Progenitor cell of endocrine pancreas (in vitro differentiated cells): ENCODE measurements at places on chromosomes 16 and 17. TPM values are rescaled to one million over a fixed set of nuclear protein-coding genes. Genes with fewer than 3 reads are reported as not detected.
A peak's percentile ranks its signal among the peaks of the same experiment; 100 is the strongest.

- no peak for DNase-seq
Observed at GRCh38 chr16:68079626-68080344, 5.4 kb upstream of the NFATC3 start.

DNA sequence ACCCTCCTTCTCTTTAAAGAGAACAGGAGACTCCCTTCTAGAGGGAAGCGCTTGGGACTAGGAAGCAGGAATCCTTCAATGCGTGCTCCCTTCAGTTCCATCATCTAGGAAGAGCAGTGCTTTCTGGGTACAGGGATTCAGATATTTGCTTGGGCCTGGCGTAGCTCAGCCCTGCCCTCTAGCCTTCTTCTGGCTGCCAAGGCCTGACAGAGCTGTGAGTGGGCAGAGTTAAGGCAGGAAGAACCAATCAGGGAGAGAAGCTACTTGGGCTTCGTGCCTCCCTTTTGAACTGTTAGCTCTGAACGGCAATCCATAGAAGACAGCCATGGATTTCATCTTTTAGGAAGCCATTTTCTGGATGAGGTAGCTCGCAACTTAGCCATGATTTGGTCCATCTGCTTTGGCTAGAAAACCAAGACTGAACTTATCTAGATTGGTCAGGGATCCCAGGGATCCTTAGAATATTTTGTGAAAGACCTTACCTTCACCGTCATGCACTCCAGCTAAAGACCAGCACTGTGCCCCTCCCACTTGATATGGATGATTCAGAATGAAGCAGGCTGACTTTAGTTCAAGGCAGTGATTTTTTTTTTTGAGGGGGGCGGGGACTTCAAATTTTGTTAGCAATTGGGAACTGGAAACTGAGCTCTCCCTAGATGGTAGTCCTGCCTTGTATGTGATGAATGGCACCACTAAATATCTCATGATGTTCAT, 2.5 kb upstream of the CORO6 start:
- no peak for DNase-seq

GRCh38 chr16:88456356-88457292, 3.5 kb downstream of the ZFPM1 start:
- DNase-seq: no peak

SECTM1 gene
- total RNA-seq: not detected in 2 replicates

NATD1 gene
- 13.5 TPM in 2 replicates for total RNA-seq

- no peak for DNase-seq
Observed at GRCh38 chr17:32348483-32348800, 1.5 kb upstream of the ZNF207 start.

GRCh38 chr17:73132085-73132492, 32.7 kb upstream of the SSTR2 start:
- no peak for DNase-seq

PMP22 gene
- total RNA-seq: 0.93 and 1.2 TPM in 2 replicates

DNA sequence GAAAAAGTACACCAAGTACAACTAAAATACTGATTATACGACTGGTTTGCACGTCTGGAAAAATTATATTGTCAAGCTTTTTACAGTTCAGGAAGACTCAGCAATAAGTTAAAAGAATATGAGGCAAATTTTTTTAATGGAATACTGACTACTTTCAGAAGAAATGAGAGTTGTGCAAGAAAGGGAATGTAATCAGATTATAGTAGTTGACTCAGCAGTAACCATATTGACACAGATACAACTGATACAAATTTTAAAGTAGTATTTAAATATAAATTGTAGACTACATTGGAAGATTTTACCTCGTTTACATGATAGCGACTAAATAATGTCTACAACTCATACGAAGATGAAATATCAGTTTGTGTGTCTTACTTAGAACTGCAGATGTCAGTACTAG, 16.7 kb downstream of the ASGR2 start:
- DNase-seq: no peak

GRCh38 chr17:80169784-80170500, at the start of gene CARD14:
Gene CARD14, plus strand, starts transcription at chr17:80170030. Its CDS starts 11,409 bp downstream, at chr17:80181439.
- DNase-seq: no peak

DNA sequence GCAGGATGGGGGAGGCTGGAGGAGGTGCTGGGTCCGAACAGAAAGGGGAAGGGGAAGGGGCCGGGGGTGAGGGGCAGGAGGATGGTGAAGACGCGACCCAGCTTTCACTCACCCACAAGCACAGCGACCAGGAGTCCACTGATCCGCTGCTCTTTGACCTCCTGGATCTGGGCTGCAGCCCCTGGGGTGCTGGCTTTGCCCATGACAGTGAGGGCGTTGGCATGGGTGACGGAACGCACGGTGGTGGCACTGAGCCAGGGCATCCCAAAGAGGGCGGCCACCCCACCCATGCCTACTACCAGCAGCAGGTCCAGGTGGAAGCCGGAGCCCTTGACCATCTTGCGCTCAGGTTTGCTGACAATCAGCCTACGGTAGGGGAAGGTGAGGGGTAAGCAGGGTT, 14.9 kb downstream of the SLC4A1 start:
- no peak for DNase-seq

GRCh38 chr16:71247478-71247877, 17.0 kb upstream of the HYDIN start:
- DNase-seq: no peak

- DNase-seq: no peak
Observed at GRCh38 chr16:1113889-1114526, 18.0 kb upstream of the C1QTNF8 start.

DNA sequence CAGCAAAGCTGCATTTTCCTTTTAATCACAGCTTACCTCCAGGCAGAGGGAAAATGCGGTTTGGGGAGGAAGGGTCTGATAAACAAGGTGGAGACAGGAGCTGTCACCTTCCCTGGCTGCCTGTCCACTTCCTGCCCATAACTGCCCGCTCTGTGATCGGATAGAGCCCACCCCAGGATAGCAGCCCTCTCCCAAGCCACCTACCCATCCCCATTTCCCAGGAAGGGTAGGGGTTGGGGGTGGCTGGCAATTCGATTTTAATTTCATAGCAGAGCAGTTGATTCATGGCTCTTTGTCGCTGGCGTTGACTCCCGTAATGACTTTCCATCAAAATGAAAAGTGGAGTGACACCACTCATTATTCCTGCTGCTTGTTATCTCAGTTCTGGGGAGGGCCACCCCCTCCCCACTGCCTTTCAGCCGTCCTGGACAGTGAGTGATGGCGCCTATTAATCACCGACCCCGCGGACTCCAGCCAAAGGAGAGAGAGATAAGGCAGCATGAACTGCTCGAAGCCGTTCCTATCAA, 11.2 kb downstream of the CDK5RAP3 start:
- no peak for DNase-seq

DNA sequence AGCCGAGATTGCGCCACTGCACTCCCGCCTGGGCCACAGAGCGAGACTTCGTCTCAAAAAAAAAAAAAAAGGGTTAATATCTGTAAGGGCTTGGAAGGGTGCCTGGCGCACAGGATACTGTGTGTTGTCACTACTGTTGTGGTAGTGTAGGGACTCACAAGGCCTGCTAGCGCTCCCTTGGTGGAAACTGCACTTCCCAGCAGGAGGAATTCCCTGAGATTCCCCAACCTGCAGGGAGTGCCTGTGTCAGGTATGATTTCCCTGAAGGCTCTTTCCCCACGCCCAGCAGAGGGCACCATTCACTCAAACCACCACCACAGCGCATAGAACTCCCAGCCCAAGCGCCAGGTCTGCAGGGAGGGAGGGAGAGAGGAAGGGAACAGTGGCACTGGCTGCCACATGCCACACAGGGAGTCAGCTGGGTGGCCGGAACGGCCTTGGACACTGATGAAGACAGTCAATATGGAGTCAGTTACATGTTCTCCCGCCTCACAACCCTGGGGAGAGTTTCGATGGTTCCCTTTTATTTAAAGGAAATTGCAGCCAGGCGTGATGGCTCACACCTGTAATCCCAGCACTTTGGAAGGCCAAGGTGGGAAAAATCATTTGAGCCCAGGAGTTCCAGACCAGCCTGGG, 32.7 kb upstream of the CDH1 start:
- peak; percentile 67 for DNase-seq

GRCh38 chr17:41491476-41491875, 1.8 kb upstream of the KRT36 start:
- DNase-seq: no peak

- DNase-seq: no peak
Observed at GRCh38 chr16:17972460-17972943, 364.0 kb downstream of the NPIPA8 start.

GRCh38 chr17:75476752-75477489, 20.5 kb downstream of the TMEM94 start:
- DNase-seq: no peak

- no peak for DNase-seq
Observed at GRCh38 chr16:86946396-86946795, 368.0 kb downstream of the FOXL1 start.

DNA sequence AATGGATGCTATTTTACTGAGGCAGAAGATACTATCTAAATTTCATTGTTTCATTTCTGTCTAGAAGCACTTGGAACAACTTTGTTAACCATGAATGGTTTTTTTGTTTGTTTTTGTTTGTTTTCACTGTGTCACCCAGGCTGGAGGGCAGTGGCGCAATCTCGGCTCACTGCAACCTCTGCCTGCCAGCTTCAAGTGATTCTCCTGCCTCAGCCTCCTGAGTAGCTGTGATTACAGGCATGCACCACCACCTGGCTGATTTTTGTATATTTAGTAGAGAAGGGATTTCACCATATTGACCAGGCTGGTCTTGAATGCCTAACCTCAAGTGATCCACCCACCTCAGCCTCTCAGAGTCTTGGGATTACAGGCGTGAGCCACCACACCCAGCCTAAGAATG, 40.5 kb downstream of the ABHD15 start:
- no peak for DNase-seq

ZSCAN10 gene
- total RNA-seq: 0.33 and 0.34 TPM in 2 replicates

MYH1 gene
- total RNA-seq: not detected in 2 replicates

DNA sequence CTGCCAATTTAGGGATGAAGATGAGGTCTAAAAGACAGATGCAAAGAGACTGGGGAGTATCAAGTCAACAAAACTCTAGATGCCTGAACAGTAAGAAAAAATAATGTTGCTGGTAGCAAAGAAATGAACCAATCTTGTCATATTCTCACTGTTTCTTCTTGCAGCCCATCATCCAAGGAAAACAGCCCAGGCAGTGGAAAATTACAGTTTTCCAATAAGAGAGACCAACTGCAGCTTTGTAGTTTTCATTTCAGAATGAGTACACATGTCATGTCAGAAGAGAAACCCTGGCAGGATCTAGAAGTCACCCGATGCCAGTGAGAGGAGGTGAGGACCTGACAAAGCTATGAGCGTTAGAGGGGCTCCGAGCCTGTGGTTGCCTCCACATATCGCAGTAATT, 500.4 kb upstream of the PSMD7 start:
- DNase-seq: no peak

GRCh38 chr17:72518159-72518732, 397.4 kb downstream of the SOX9 start:
- DNase-seq: no peak

CPNE7 gene
- 0.41 and 0.84 TPM in 2 replicates for total RNA-seq

GRCh38 chr17:70912716-70913485, 743.6 kb downstream of the KCNJ2 start:
- DNase-seq: no peak

GP1BA gene
- total RNA-seq: not detected in 2 replicates

DNA sequence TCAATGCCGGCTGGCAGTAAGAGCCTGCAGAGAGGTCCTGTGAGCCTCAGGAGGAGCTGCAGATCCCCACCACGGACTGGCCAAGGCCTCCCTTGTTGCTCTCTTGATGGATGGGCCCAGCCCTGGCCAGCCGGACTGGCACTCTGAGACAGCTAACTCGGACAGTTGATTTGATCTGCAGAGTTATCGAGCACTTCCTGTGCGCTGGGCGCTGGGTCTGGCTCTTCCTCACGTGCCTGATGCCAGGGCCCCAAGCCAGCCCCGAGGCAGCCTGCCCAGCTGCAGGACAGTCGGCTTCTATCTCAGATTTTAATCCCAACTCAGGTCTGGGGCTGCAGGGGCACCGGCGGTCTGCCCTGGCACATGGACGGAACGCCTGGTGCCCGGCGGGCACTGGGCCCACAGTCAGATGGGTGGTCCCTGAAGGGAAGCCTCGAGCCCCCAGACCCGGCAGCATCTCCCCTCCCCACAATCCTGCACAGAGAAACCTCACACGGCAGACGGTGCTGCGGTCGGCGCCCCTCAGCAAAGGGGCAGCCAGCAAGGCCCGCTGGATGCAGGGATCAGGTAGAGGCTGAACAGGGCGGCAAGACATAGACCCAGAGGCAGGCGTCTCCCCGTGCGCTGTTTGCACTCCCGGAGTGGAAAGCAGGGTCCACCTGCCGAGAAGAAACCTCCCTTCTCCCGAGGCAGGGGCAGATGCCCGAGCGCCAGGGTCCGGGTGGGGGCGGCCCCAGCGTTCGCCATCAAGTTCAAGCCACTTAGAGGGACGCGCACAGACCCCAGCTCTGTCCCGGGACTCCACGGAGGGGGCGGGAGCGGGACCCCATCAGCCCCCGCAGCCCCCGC, 34.0 kb downstream of the TIMM22 start:
- no peak for DNase-seq

CDH13 gene
- total RNA-seq: 0.07 and 0.38 TPM in 2 replicates

DNA sequence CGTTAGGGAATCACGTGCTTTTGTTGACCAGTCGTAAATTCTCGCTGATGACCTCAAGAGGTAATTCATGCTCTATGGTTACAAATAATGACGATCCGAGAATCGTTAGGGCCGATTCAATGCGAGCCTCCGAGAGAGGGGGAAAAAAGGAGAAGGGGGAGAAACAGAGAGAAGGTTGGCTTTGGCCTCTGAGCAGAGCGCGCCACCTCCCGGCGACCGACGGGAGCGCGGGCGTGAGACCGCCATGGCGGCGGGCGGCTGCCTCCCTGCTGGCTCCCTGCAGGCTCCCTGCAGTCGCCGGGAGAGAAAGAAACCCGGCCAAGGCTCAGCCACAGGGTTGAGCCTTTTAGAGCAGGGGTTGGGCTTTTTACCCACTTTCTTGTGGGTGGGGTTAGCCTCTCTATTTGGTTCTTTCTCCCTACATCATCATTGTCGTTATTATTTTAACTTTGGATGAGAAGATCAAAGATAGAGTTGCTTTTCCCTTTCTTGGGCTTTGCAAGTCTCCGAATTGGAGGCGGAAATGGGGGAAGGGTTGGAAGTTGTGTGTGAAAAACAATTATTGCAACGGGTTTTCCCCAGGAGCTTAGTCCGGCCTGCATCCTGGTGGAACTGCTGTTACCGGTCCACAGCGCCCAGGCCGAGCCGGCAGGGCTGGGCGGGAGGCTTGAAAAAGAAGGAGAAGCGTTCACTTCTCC, 410 bp upstream of the HOXB5 start:
- peak; percentile 79 for DNase-seq

GRCh38 chr17:44501866-44502375, 1.3 kb downstream of the GPATCH8 start:
- DNase-seq: no peak

- DNase-seq: no peak
Observed at GRCh38 chr17:48002916-48003416, 32.1 kb downstream of the CDK5RAP3 start.

DNA sequence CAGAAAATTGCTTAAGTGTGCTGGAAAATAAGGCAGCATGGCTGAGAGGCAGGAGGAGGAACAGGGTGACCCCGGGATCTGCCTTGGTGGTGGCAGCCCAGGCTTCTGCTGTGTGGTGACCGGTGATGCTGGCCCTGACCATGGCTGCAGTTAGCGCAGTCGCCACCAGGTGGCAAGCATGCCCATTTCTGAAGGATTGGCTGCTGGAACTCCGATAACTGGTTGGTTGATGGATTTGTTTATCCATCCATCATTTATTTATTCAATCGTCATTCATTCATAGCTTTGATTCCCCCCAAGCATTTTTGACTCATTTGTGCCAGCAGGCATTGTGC, 29.1 kb upstream of the ITGA3 start:
- DNase-seq: peak; percentile 85
